Right lobe of liver (tissue), 6 donors: ENCODE measurements at places on chromosomes 6 and 20.

- no peak for DNase-seq
Measured at GRCh38 chr20:45117581-45117980, 2.6 kb upstream of the WFDC5 start.

- DNase-seq = no peak
Measured at GRCh38 chr20:45944965-45945677, 10.6 kb downstream of the PCIF1 start.

GRCh38 chr20:2559279-2559626 is 22.9 kb downstream of the TMC2 start:
- no peak for DNase-seq

GRCh38 chr6:62999796-63000195 is 211.5 kb upstream of the FKBP1C start:
- DNase-seq = no peak

DNA sequence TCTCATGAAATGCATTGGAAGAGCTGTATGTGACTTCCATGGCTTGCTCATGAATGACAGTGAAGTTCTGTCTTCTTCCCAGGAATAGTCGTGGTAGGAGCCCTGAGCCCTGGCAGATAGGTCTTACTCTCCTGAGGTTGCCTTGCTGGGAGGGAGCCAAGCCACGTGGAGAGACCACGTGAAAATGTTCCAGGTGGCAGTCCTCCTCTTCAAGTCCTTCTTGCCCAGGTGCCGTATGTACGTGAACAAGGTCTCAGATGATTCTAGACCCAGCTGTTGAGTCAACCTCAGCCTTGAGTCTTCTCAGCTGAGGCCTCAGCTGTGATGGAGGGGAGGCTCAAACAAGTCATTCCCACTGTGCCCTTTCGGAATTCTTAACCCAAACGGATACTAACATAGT is 192.4 kb upstream of the PRDM1 start:
- no peak for DNase-seq

GRCh38 chr6:136551103-136551502 is 881 bp upstream of the MAP7 start:
- DNase-seq = no peak

- no peak for DNase-seq
Measured at GRCh38 chr6:97925504-97925903, 642.5 kb upstream of the MMS22L start.

GRCh38 chr6:30154709-30155519 is 6.1 kb downstream of the TRIM10 start:
- no peak for DNase-seq

DNA sequence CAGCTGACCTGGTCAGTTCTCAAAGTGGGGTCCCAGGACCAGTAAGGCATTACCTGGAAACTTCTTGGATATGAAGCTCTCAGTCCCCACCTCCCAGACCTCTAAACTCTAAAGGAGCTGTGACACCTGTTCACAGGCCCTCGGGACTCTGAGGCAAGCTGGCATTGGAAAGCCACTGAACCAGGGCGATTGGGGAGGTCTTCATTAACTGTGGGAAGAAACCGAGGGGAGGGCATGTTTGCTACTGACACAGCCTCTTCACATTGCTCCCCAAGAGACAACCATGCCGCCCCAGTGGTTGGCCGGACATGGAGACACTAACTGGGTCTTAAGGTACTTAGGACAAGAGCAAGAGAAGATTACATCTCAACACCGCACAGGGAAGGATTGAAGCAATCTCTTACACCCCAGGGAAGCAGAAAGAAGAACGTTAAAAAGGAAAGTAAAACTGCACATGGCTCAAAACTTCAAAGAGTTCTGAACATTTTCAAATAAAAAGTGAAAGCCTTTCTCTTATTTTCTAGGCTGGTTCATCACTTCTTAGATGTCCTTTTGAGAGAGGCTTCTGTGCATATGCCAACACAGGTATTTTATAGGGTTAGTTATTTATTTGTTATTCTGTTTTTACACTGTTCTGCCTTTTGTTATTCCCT is 210.0 kb upstream of the CST7 start:
- no peak for DNase-seq

DNA sequence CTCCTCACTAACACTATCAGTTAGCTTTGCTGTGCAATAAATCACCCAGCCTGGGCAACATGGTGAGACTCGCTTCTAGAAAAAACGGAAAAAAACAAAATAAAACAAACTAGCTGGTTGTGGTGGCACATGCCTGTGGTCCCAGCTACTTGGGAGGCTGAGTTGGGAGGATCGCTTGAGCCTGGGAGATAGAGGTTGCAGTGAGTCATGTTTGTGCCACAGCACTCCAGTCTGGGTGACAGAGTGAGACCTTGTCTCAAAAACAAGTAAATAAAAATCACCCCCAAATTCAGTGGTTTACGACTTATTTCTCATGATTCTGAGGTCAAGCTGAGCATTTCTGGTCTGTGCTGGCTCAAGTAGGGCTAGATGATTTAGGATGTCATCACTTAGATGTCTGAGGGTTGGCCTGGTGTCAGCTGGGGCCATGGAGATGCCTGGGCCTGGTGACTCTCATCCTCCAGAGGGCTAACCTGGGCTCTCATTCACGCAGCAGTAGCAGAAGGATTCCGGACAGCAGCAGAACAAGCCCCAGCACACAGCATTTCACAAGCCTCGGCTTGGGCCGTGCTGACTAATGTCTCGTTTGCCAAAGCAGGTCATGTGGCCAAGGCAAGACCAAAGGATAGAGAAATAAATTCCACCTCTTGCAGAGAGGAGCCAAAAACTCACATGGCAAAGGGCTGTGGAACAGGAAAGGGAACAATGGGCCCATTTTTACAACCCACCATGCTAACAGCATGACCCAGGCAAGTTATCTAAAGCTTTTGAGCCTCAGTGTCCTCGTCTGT is 32.5 kb downstream of the MGME1 start:
- DNase-seq = peak; percentile 86

DNA sequence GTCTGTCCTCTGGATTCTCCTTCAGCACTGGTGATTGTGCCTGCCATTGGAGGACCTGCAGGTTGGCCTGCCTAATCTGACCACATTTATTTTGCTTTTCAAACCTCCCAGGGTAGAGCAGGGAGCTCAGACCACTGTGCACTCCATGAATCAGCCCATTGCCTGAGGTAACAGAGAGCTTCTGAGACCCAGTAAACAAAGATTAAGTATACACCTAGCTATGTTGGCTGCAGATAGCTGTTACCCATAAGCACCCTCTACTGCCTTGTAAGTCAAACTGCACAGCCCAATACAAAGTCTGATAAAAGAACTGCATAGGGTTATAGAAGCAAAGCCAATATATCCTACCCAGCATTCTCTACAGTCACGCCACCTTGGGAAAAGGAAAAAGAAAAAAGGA is 338.7 kb downstream of the HTR1B start:
- DNase-seq = no peak

DNA sequence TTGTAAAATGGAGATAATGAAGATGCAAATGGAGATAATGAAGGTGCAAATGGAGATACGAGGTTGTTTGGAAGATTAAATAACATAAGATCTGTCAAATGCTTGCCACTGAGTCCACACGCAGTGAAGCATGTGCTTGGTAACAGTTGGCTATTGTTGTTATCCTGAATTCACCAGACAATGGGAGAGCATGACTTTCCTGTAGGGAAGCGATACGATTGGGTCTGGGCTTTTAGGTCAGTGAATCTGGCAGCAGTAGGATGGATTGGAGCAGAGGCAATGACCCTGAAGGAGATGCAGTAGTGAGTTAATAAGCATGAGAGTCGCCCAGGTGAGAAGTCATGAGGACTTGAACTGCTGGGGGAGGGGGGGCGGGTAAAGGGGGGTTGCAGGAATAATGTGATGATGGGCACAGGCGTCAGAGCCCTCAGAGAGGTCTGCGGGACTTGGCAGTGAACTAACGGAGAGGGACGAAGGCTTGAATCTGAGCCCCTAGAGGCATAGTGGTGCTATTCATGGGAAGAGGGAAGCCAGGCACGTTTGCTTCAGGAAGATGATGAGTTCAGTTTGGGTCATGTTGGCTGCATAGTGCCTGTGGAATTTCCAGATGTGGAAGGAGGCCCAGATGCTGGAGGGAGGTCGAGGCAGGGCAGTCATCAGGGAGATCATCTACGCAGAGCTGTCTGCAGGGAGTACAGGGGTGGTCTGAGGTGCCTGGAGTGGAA is 55.4 kb downstream of the ZDHHC14 start:
- DNase-seq = no peak

GRCh38 chr6:137692806-137693205 is 174.3 kb upstream of the TNFAIP3 start:
- no peak for DNase-seq

DNA sequence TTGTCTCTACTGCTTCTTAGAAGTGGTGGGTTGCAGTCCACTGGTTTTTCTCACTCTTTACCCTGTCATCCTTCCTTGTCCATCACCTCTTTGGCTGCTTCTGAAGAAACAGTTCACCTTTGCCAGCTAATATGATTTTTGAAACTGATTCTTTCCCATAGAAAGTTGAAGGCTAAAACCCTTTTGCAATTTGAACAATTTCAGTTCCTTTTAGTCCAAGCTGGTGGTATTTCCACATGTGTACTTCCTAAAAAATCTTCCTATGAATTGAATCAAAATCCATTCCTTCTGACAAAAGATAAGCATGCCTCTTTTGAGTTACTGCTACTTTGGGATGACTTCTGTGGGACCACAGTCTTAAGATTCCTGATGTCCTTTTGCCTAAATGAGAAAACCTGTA is 210.0 kb upstream of the MAN1A1 start:
- DNase-seq = no peak

DNA sequence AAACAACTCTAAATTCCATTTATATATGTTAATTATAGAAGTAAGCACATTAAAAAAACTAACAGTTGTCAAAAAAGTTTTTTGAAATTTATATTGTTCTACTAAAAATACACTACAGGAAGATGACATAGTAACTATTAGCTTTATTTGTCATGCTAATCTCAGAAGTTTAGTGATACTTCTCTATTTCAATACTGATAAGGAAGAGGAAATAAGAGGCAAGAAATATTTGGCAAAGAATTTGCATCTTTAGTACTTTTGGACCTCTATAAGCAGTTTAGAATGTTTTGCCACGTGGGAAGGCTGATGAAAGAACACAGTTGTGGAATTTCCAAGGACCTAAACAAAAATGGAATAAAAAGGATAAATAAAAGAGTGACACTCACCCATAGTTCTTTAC is 12.6 kb downstream of the IFNGR1 start:
- DNase-seq = no peak

DNA sequence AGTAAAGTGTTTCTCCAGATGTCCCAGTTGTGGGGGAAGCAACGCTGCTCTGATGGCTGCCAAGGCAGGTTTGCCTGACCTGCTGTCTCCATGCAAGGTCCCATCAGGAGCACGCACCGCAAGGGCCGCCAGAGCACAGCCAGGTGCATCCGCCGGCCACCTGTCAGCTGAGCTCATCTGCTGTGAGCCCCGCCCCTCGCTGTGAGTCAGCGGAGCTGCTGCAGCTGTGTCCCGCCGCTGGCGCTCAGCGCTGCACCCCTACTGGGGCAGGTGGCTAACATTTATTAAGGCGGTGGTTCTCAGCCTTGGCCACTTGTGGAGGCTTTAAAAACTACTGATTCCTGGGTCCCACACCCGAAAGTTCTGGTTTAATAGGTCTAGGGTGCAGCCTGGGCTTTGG is 225.7 kb downstream of the UST start:
- peak; percentile 63 for DNase-seq

DNA sequence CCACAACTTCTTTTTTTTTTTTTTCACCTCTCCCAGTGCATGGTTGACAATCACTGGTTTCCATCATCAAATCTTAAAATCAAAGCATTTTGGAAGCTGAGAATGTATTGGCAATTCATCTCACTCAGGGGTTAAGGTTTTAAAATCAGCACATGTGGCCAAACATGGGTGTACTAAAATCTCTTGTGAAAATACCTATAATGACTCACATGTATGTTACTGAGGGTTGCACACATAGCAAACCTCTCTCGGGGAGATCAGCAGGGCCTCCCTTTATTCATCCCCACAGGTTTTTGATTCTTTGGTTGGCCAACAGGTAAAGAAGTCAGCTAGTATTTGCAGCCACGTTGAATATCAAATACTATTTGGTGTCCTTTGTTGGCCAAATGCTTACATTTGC is 44.3 kb upstream of the OCSTAMP start:
- DNase-seq = no peak

DNA sequence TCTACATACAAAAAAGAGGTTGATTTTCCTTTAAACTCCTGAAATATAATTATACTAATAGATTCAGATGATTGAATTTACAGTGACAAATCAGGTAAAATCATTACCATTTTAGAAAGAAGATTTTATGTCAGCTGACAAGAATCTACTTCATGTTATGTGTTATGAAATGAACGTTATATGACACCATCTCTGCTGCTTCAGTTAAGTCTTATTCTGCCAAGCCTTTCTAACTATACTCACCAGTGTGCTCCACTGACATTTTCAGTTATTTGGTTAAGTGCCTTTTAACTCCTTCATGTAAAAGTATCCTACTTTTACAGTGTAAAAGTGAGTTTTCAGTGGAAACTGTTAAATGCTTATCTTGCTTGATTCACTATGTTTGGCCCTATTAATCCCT is 80.4 kb downstream of the RWDD2A start:
- DNase-seq = no peak

DNA sequence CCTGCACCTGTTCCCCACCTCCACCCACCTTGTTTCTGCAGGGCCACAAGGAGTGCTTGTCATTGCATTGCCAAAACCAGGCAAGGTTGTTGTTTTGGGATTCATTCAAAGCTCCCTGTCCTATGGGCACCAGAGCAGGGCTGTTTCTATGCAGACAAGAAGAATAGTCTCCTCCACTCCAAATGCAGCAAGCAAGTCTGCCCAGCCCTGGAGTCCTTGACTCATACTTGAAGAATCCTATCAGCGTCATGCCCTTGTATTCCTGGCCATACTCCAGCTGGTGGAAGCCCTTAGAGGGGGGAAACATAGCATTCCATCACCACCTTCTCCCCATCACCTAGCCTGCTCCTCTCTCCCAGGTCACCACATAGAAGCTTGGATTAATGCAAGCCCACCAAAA is 145.3 kb upstream of the ECI2 start:
- no peak for DNase-seq

DNA sequence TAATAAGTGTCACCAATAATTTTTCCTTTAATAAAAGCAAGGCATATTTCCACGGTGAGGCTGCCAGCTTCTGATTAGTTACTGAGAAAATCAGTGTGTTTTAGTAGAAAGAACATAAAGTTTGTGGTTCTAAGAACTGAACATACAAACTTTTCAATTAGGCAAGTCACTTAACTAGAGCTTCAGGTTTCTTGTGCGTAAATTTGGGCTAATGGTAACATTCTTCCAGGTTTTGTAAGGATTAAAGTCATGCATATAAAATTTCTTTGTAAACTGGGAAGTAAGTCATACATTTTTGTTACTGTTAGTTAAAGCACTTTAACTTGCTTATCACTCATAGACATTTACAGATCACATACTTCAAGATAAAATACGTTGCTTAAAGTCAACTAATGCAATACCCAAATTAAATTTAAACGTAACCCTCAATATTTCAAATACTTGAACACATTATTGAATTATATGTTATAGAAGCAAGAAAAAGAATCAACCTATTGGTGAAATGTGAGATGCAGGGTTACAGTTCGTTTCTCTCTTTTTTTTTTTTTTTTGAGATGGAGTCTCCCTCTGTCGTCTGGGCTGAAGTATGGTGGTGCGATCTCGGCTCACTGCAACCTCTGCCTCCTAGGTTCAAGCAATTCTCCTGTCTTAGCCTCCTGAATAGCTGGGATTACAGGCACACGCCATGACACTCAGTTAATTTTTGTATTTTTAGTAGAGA is 327.3 kb upstream of the NOX3 start:
- DNase-seq = no peak

- DNase-seq = no peak
Measured at GRCh38 chr6:1509241-1509640, 100.5 kb upstream of the FOXC1 start.

- DNase-seq = no peak
Measured at GRCh38 chr6:133314947-133315346, 73.8 kb downstream of the EYA4 start.
